Gastroesophageal sphincter (tissue), 4 donors: ENCODE measurements at places on chromosomes 6 and 20. TPM values are rescaled to one million over a fixed set of nuclear protein-coding genes. Genes with fewer than 3 reads are reported as not detected.

KCNK17 gene
- total RNA-seq: 0.27 TPM

ETV7 gene
- total RNA-seq: not detected

GUCA1A gene
- not detected for total RNA-seq

TAPBP gene
- 136 TPM for total RNA-seq

PRND gene
- not detected for total RNA-seq

PI16 gene
- 21.6 TPM for total RNA-seq

ADTRP gene
- total RNA-seq: 0.72 TPM

SLC12A5 gene
- not detected for total RNA-seq

CCN6 gene
- total RNA-seq: not detected

CDS2 gene
- total RNA-seq: 102 TPM

TRIM31 gene
- total RNA-seq: not detected

HDGFL1 gene
- total RNA-seq: not detected

FAM83C gene
- not detected for total RNA-seq

SDHAF4 gene
- total RNA-seq: 9.2 TPM

FAM217A gene
- not detected for total RNA-seq

PDYN gene
- total RNA-seq: not detected

FGD2 gene
- total RNA-seq: 26.5 TPM

SLC26A8 gene
- total RNA-seq: not detected

LHFPL5 gene
- not detected for total RNA-seq

ALDH5A1 gene
- total RNA-seq: 3.1 TPM

MAK gene
- not detected for total RNA-seq

YIPF3 gene
- 94.0 TPM for total RNA-seq

PAK5 gene
- total RNA-seq: not detected

FAM162B gene
- total RNA-seq: 11.6 TPM

POU5F1 gene
- total RNA-seq: 0.58 TPM

SRSF12 gene
- 0.78 TPM for total RNA-seq

ELOVL5 gene
- 94.6 TPM for total RNA-seq

TRERF1 gene
- 3.2 TPM for total RNA-seq

CST3 gene
- 1,644 TPM for total RNA-seq

TMEM217 gene
- not detected for total RNA-seq

PRR18 gene
- not detected for total RNA-seq

IMPG1 gene
- not detected for total RNA-seq

TREML2 gene
- total RNA-seq: not detected

CDH4 gene
- total RNA-seq: not detected

TNNC2 gene
- total RNA-seq: 1.0 TPM

EDN3 gene
- 1.2 TPM for total RNA-seq

NRN1 gene
- 13.2 TPM for total RNA-seq
